ENCODE measurements at places on chromosomes 16 and 17.

GRCh38 chr16:79993629-79994209, 393.2 kb upstream of the MAF start:
- DNase-seq, result no peak

GRCh38 chr16:76235025-76235424, 42.2 kb upstream of the CNTNAP4 start:
- DNase-seq, result peak; percentile 18

DNA sequence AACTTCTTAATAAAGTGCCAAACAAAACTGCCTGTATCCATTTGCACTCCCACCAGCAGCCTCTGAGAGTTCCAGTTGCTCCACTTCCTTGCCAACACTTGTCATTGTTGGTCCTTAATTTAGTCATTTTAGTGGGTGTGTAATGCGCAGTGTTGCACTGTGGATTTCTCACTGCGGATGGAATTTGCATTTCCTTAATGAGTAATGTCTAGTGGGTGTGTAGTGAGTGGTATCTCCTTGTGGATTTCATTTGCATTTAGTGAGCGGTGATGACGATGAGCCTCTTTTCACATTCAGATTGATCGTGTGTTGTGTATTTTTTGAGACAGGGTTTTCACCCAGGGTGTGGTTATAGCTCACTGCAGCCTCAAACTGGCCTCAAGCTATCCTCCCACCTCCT, 4.1 kb upstream of the MSLN start:
- no peak for DNase-seq

- no peak for DNase-seq
These were observed 23.2 kb upstream of the NDRG4 start for GRCh38 chr16:58476791-58477190.

- DNase-seq, result no peak
These were observed 48.3 kb downstream of the ZFHX3 start for GRCh38 chr16:72999541-73000019.

- DNase-seq, result no peak
These were observed 267.0 kb upstream of the MAF start for GRCh38 chr16:79867425-79867997.

- DNase-seq, result no peak
These were observed 288.3 kb upstream of the TNRC6C start for GRCh38 chr17:77670173-77670572.

DNA sequence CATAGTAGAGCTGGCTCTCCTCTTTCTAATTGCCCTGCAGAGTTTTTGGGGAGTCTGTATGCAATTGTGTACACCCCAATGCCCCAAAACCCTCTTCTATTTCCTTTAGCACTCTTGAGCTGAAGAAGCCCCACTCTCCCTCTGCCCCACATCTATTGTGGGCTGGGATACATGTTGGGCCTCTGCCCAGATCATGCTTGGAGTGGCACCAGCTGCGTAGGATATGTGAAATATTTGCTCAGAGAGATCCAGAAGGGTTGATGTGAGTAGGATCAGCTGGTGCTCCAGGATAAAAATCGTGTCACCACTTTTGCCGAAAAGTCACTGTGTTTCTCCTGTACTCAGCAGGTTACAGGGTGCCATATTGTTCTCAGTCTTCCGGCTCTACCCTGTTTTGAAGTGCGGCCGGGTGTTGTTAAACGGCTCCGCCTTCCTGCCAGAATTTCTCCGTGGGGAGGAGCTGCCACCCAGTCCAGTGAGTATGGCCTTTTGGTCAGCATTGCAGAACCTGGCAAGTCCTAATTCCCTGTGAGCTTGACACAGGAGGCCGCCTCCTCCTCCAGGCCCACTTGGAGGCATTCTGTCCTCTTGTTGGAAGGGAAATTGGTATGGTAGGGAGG, 664.5 kb downstream of the WWOX start:
- no peak for DNase-seq

DNA sequence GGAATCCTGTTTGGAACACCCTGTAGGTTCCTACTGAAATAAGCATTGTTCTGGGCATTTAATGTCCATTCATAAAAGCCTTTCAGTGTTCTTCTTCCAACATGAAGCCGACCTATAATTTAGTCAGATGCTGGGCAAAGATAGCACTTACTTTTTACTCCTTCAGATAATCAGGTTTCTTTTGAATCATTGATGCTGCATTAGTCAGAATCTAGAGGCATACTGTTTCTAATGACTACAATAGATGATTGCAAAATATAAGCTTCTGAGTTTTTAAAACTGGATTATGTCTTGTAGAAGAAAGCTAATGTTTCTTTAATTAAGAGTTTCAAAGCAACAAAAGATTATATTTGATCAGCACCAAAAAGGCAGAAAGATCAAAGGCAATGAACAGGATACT, 16.0 kb downstream of the MMD start:
- no peak for DNase-seq

DNA sequence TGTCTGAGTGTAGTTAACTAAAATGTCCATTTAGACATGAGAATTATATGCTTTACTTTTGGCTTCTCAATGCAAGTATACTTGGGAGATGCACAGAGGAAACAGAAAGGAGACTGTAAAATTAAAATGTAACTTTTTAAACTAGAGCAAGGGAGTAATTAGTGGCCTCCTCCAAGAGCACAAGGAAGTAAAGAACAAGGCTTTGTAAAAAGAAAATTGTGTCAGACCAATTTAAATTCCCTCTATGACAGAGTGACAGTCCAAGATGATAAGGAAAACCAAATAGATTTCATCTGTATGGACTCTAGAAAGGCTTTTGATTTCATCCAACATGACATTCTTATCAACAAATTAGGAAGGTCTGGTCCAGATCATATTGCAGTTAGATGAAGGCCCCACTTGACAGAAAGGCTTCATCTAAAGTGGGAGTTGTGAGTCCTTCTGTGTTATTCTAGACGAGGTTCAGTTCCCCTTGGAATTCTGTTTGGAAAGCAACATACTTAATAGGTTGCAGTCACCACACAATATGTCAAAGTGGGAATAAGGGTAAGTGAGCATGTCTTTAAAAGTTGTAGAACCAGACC, 6.5 kb upstream of the CAPNS2 start:
- DNase-seq, result no peak

DNA sequence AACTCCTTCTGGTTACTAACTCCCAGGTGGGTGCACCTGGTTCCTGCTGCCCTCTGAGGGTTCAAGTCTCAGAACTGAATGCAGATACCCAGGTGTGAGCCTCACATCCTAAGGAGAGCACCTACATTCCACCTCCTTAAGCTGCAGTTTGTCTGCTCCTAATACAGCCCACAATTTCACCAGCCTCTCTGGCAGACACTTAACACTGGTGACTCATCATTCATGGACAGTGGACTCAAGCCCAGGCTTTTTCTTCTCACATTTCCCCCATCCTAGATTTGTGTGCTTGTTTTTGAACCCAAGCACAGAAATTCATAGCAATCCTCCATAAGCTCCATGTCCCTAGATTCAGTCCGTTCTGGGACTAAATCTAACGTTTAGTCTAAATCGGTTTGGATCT, 7.0 kb upstream of the MAF start:
- no peak for DNase-seq

- peak; percentile 60 for DNase-seq
These were observed 17.9 kb downstream of the UTP4 start for GRCh38 chr16:69150146-69150865.

GRCh38 chr16:49280105-49280741, 1.4 kb downstream of the CBLN1 start:
- no peak for DNase-seq

GRCh38 chr16:88763502-88764053, 21.4 kb downstream of the PIEZO1 start:
- DNase-seq, result peak; percentile 99

- no peak for DNase-seq
These were observed 68.3 kb downstream of the SNX11 start for GRCh38 chr17:48175692-48176470.

DNA sequence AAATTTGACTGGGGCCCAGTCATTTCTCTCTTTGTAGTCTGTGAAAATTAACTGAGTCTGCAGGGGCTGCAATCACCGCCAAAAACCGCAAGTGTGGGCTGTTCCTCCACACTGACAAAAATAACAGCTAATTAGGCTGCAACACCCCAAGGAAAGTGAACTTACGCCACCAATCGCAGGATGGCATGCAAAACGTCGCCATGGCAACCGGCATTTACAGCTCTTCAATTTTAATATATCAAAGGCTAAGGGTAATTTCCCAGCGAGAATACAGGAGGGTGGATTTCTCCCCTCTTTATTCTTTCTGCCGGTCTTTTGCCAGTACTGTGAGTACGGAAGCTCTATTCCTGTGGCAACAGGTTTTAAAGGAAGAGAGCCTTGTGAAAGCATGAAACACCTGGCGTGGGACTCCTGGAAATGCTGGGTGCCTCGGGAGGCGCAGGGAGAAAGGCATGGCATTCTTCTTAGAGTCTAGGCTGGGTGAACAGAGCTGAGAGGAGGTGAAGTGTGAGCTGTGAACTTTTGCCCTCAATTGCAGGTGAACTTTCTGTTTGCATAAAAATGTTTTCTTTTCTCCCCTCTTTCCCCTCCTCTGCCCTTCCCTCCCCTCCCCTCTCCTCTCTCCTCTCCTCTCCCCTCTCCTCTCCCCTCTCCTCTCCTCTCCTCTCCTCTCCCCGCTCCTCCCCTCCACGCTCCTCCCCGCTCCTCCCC, 399.7 kb downstream of the XYLT1 start:
- DNase-seq, result no peak

- peak; percentile 59 for DNase-seq
These were observed 11.5 kb downstream of the KCNG4 start for GRCh38 chr16:84228256-84228838.

DNA sequence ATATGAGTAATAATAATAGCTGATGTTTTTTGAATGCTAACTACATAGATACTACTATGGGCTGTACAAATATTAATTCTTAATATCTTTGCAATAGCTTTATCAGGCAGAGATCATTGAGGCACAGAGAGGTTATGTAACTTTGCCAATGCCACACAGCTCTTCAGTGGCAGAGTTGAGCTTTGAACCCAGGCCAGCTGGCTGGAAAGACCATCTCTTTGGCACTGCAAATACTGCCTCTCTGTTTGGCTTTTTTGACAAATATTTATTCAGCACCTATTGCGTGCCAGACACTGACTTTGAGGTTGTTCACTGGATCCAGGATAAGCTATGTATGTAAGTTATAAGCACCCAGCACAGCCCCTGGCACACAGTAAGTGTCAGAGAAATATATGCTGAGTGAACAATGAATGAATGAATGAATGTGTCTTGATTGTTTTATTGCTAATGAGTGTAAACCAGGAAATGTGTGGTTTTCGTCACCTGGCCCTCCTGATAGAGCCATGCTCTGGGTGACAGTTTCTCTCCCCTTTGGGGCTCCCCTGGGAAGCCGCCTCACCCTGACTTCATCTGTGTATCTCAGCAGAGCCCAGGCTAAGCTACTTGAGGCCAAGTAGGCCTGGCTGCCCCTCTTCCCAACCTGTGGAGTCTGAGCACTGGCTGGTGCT, 2.5 kb downstream of the AQP8 start:
- no peak for DNase-seq

- DNase-seq, result no peak
These were observed 58.9 kb downstream of the RAP1GAP2 start for GRCh38 chr17:2855063-2855600.

- DNase-seq, result no peak
These were observed 86.7 kb upstream of the XYLT1 start for GRCh38 chr16:17557480-17557879.

DNA sequence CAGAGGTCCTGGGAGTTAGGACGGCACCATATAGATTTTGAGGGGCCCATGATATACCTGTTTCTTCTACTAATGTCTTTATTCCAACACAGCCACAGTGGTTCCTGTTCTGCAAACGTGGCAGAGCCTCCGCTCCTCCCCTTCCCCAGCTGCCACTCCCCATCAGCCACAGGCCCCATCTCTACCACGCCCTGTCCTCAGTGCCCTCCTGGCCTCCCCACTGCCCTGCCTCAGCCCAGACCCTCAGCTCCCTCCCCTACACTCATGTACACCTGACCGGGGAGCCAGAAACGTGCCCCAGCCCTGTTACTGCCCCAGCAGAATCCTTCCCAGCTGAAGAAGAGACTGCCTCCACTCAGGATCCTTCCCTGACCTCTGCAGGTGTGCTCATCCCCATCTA, 11.9 kb upstream of the RBFOX3 start:
- no peak for DNase-seq

DNA sequence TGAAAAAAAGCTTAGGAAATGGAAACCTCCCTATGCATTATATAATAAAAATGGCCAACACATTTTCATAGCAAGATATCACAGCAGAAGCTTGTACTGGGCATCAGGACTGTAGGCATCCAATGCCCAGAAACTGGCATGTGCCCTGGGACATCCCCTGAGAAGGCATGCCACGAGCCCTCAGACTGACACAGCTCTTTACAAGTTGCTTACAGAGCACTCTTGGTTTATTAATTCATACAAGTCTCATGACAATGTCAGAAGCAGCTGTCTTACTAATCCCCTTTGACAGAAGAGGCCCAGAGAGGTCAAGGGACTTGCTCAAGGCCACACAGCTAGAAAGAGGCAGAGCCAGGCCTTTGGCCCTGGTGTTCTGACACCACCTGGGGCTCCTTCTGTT, 5.6 kb upstream of the CCL2 start:
- no peak for DNase-seq

- no peak for DNase-seq
These were observed 4.8 kb downstream of the SCGB1C2 start for GRCh38 chr17:142102-142661.

- no peak for DNase-seq
These were observed 40.8 kb downstream of the USP32 start for GRCh38 chr17:60351012-60351695.

DNA sequence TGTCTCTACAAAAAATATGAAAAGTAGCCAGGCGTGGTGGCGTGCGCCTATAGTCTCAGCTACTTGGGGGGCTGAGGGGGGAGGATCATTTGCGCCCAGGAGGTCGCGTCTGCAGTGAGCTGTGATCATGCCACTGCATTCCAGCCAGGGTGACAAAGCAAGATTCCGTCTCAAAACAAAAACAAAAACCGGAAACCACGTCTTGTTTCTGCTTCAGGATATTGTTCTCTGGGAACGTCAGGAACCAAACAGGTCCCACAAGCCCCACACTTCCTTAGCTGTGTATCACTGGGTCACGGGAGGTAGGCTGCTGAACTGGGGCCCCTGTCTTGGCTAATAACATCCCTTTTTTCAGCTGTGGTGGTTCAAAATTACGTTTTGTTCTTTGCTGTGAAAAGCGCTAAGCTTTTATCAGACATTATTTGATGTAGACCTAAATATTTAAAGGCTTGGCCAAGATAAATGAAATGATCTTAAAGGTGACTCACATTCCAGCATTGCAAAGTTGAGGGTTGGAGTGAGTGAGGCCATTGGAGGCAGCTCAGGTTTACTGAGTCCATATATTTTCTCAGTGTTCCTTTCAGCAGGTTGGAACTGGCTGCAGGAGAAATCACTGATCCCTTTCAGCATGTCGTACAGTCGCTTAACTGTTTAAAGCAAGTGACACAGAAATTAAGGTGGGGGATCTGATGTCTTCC, 16.4 kb upstream of the SEC14L1 start:
- no peak for DNase-seq

GRCh38 chr16:53872248-53873221, 168.6 kb downstream of the FTO start:
- no peak for DNase-seq

Data from HuH-7.5 (cell line).